ENCODE measurements at places on chromosomes 11 and 22.
A peak's percentile ranks its signal among the peaks of the same experiment; 100 is the strongest.

DNA sequence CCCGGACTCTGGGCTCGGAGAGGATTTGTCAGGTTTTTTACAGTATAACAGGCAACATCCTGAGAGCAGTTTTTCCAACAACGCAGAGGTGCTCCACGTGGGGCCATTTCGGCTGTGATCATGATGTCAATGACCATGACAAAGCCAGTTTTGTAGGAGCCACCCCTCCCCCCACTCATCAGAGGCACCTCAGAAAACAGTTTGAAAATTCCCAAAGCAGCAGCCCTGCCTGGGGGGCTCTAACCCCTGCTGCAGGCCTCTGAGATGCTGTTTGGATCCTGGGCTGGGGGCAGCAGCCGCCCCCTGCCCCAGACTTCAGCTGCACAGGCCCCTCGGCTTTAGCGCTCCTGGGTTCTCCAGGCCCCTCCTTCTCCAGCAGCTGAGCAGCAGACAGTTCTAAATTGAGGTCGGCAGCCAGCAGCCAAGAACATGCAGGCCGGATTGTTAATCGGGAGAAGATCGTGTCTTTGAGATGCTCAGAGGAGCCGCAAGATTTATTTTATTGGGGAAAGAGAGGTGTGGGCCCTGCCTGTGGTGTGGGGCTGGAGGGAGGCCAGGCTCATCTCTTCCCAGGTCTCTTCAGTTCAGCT lies 19.4 kb downstream of the NFAM1 start:
- no peak for DNase-seq

- no peak for DNase-seq
Measured at GRCh38 chr22:26576026-26576680, 13.8 kb downstream of the TPST2 start.

- no peak for DNase-seq
Measured at GRCh38 chr11:1482581-1483444, 3.8 kb downstream of the MOB2 start.

DNA sequence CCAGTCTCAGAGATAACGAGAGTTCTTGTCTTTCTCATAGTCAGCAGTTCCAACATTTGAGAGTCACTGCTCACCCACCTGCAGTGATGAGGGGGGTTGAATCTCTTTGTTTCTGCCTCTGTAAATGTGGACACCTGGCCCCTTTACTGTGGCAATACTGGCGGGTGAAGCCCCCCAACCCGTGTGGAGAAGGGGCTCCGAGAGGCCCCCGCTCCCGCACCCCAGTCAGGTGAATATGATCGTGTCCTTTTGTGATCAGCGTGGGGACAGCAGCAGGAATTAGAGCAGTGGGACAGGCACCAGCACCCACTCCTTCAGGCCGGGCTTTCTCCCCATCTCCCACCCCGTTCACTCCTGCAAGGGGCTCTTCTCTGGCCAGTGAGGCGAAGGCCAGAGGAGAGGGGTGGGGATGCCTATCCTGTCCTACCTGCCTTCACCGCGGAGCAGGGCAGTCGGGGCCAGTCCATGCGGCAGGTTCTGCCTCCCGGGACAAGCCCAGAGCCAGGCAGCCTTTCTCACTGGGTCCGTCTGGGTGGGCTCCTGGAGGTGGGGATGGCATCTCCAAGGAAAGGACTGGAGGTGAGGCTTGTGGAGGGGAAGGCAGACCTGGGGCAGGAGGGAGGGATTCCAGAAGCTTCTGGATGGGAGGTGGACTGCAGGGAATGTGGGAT lies 12.7 kb upstream of the CELSR1 start:
- no peak for DNase-seq

DNA sequence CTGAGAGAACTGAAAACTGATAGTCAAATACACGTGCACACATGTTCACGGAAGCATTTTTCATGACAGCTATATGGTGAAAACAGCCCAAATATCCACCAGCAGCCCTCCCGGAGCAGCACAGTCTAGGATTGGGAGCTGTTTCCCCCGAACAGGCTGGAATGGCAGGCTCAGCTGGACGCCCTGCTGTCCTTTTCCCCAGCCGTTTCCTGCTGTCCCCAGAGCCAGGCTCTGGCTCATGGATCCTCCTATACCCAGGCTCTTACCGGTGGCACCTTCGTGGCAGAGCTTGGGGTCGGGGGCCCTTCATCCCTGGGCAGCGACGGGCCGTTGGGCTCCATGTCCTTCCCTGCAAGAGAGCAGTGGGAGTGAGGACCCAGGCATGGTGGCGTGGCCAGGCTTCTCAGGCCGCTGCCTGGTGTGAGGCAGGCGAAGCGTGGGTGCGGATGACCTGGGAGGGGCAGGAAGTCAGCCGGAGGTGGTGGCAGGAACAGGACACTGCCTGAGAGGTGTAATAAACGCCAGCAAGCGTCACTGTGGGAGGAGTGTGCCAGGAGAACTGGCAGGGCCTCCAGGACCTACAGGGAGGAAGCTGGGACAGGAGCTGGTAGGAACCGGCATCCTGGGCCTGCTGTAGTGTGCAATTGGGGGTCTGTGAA lies 38.8 kb downstream of the OSBPL5 start:
- no peak for DNase-seq

GRCh38 chr11:68003846-68004550 lies at the start of gene UNC93B1:
UNC93B1 (minus strand) TSS chr11:68004097; CDS start chr11:68004043, 54 bp downstream.
- peak; percentile 88 for DNase-seq

GRCh38 chr11:120122924-120123683 lies 14.8 kb downstream of the TRIM29 start:
- no peak for DNase-seq

- DNase-seq, result no peak
Measured at GRCh38 chr11:129930296-129930695, 34.9 kb upstream of the NFRKB start.
